ENCODE measurements at places on chromosomes 11 and 22.
A peak's percentile ranks its signal among the peaks of the same experiment; 100 is the strongest.

GRCh38 chr11:57599381-57599780 lies 1.9 kb downstream of the SERPING1 start:
- no peak for DNase-seq

- no peak for DNase-seq
Observed at GRCh38 chr11:8206251-8207079, 37.6 kb upstream of the RIC3 start.

GRCh38 chr11:111358038-111359001 lies 20.8 kb downstream of the POU2AF1 start:
- DNase-seq = no peak

- DNase-seq = no peak
Observed at GRCh38 chr22:48367731-48368130, 1459.9 kb downstream of the BRD1 start.

- DNase-seq = no peak
Observed at GRCh38 chr22:46047841-46048595, 71.1 kb upstream of the WNT7B start.

- no peak for DNase-seq
Observed at GRCh38 chr11:125250318-125251213, 86.0 kb downstream of the PKNOX2 start.

- no peak for DNase-seq
Observed at GRCh38 chr11:28393348-28393747, 285.2 kb downstream of the METTL15 start.

DNA sequence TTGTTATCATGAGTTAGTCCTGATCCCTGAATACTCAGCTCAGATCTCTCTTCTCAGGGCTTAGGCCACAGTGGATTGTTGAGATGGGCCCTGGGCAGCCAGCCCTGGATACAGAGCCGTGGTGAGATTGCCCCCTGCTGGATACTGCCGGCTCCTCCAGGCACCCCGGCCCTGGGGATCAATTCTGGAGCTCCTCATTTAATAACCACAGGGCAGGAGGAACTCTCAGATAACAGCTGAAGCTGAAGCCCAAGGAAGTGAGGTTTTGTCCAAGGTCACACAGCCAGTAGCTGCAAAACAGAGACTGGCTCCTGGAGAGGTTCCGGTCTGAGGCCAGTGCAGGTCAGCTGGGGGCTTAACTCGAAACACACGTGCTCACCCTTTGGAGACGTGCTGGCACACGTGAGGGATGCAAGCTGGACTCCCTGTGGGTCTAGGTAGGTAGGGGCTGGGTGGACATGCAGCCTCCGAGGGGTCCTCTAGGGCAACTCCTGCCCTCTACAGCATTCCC lies 16.0 kb downstream of the USH1C start:
- peak; percentile 47 for DNase-seq

DNA sequence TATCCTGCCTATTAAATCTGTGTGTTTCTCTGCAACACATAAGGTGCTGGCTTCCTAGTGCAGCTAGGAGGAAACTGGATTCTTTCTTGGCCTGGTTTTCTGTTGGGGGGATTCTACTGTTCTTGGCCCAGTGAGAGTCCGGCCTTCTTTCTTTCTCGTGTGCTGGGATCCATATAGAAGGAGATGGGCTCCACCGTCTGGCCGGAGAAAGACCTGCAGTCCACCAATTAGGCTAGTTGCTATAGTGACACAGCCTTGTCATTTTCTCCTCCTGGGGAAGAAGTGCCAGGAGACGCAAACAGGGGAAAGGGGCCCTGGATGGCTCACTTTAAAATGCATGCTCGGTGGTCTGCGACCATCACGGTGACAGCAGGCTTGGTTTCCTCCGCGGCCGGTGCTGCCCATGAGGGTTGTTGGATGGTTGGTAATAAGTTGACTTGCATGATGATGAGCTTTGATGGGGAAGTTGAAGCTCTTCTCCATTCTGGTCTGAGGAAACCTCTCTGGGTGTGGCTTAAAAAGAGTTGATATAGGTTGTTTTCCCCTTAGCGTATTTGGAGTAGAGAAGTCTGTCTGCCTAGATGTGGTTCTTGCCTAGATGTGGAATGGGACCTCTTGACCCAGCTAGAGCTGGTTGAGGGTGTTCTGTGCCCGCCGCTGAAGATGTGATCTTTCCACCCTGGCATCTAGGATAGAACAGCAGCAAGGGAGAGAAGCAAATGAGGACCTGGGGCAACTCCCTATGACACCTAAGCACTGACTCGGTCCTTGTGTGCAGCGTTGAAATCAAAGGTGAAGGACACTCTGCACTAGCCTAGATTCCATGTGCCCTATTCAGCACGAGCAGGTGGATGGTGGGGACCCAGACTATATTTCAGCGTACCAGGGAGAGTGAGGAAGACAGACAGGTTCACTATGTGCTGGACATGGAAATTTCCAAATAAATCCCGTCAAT lies 1335.0 kb downstream of the BRD1 start:
- peak; percentile 21 for DNase-seq

DNA sequence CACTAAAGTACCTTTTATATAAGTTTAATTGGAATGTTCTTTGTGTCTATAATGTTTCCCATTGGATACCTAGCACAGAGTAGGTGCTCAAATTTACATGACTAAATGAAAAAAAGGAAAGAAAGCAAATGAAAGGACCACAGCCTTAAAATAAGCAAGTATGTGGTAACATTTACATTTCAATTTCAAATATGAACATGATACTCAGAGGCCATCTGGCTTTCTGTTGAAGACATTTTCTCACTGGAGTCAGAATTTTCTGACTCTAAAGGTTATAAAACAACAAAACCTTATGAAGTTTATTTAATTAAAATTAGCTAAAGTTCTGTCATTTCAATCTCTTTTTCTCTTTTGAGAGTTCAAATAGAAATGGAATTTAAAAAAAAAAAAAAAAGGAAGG lies 904 bp upstream of the ANGPTL5 start:
- DNase-seq = no peak

DNA sequence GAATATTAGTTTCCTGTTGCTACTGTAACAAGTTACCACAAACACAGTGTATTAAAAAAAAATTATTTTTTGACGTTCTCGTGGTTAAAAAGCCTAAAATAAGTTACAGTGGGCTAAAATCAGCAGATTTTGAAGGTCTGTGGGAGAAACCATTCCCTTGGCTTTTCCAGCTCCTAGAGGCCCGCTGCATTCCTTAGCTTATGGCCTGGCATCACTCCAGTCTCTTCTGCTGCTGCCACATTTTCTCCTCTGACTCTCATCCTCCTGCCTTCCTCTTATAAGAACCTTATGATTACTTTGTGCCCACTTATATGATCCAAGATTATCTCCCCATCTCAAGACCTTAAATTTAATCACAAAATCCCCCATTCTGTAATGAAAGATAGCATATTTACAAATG lies 392.7 kb downstream of the GUCY1A2 start:
- DNase-seq = no peak

GRCh38 chr11:61782841-61783240 lies 9.6 kb downstream of the TMEM258 start:
- no peak for DNase-seq

DNA sequence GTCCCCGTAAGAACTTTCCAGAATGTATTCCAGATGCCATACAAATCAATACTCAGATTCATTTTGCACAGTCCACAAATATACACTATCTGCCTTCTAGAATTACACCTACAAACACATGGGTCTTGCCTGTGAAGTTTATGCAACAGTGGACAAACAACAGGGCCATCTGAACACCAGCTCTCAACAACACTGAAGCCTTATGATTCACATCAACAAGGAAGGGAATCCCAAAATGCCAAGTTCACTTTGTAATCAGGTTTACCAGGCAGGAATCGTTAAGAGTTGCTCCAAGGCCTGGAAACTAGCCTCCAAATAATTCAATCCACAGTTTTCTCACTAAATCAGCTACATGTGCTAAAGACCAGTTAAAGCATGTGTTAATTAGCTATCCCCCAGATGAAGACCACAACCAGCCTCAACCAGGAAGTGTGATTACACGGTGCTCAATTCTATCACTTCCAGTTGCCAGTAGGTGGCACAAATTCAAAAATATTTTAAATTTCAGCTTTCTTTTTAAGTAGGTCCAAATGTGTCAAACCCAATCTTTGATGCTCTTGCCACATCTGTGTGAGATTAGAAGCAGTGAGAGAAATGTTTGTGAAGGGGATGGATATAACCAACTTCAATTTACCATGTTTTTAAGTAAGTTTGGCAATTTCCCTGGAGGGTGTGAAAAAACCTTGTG lies 139.1 kb upstream of the BDNF start:
- DNase-seq = no peak

- DNase-seq = no peak
Observed at GRCh38 chr22:33811686-33812085, 108.6 kb downstream of the LARGE1 start.

- no peak for DNase-seq
Observed at GRCh38 chr11:94281324-94281723, 23.1 kb upstream of the IZUMO1R start.

- DNase-seq = no peak
Observed at GRCh38 chr11:95076416-95076815, 9.7 kb downstream of the SRSF8 start.

GRCh38 chr11:71095294-71095850 lies 157.0 kb downstream of the SHANK2 start:
- DNase-seq = no peak

DNA sequence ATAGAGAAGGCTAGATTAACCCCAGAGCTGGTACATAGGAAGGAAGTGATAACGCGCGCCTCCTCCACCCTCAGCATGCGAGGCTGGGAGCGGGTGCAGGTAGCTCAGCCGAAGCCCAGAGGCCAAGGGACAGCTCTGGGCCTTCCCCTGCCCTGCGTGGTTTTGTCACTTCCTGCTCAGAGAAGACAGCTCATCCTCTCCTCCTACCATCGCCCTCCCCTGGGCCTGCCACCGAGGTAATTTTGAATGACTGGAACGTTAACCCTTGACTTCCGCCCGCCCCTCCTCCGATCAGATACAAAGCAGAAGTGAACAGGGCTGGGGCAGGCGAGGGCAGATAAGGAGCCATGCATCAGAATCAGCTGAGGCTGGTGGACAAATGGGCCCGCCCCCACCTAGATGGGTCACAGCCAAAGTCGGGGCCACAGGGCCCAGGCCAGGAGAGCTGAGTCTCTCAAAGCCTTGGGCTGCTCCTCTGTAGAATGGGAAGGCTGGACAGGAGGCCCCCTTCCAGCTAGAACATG lies 1.6 kb downstream of the RAC2 start:
- DNase-seq = peak; percentile 85

GRCh38 chr11:123323568-123323967 lies 106.5 kb upstream of the GRAMD1B start:
- DNase-seq = no peak

GRCh38 chr11:26551186-26551801 lies 20.8 kb downstream of the MUC15 start:
- no peak for DNase-seq

- no peak for DNase-seq
Observed at GRCh38 chr11:120339394-120339890, 3.2 kb downstream of the ARHGEF12 start.

DNA sequence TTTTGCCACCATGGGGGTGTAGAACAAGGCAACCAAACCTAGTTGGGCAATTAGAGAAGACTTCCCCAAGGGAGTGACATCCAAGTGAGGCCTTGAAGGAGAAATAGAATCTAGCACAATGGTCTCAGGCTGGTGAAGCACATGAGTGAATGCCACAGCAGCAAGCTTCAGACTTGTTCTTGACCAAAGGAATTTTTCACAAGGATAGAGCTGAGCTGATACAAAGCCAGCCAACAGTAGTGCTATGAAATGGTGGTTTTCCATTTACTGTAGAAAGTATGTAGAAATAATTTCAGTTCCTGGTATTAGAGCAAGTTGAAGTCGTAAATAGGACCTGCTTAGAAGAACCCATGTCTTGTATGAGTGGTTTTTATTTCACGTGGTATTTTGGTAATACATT lies 148.3 kb upstream of the RASSF10 start:
- DNase-seq = no peak

GRCh38 chr11:27300974-27301373 lies 62.0 kb downstream of the CCDC34 start:
- no peak for DNase-seq

DNA sequence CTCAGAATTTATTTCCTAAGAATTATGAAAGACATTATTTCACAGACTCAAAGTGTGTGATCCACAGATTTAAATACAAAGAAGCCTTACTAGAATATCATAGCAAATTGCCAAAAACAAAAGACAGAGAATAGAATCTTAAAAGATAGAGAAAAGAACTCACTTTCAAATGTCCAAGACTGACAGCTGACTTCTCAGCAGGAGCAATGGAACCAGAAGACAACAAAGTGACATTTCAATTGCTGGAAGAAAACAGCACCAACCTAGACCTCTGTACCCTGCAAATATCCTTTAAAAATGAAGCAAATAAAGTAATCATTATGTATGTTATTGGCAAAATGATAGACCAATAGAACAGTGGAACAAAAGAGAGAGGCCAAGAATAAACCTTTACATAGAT lies 109.2 kb downstream of the TTC17 start:
- DNase-seq = no peak

DNA sequence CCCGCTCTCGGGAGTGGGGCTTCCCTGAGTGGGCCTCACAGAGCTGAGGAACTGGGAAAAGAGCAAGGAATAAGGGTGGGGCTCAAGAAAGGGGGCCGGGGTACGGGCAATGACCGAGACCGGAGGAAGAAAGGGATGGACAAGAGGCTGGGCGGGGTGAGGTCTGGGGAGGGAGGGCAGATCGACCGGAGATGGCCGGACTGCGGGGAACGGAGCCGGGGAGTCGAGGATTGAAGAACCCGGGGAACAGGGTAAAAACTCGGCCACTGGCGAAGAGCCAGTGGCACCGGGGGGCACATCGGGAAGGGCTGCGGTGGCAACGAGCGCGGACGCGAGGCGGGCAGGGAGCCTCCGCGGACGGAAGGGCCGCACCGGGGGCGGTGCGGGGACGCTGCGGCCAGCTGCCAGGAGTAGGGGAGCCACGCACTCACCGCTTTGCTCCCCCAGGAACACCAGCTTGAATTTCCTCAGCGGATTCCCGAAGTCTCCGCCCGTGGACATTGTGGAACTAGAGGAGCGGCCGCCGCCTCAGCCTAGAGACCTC lies 667 bp downstream of the RAB6A start:
- DNase-seq = no peak

GRCh38 chr11:396511-396947 lies 2.5 kb downstream of the PKP3 start:
- no peak for DNase-seq

DNA sequence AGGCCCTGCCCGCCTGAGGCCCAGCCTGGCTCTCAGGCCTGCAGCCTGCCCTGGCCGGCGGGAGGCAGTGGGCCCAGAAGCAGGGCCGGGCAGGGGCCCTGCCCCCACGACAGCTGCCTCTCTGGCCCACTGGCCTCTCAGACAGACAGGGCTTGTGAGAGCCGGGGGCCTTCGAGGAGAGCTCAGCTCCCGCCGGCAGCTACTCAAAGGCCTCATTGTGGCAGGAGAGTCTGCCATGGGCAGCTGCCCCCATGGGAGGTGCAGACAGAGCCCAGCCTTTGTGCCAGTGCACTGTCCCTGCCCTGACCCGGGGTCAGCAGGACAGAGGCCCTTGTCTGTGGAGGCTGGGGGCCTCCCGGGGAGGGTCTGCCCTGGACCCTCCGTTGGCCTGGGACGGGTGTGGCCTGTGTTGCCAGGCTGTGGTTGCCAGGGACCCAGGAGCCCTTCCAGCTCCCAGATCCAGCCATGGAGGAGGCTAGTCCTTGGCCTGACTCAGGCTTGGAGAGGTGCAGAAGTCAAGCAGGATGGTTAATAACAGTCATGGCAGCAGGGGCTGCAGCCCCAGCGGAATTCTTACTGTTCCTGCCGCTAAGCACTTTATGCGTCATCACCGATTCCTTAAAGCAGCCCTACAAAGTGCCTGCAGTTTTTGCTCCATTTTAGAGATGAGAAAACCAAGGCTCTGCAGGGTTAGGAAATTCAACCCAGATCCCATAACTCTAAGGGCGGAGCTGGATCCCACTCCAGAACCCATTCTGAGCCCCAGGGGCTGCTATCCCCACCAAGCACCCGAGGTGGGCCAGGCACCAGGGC lies 12.5 kb downstream of the FLRT1 start:
- DNase-seq = no peak

GRCh38 chr22:35435201-35435740 lies 35.3 kb downstream of the MCM5 start:
- DNase-seq = no peak

Data from activated T-cell treated with anti-CD3 and anti-CD28 coated beads for 48 hours (primary cell).